MG63 (cell line): ENCODE measurements at places on chromosomes 7 and 10. TPM values are rescaled to one million over a fixed set of nuclear protein-coding genes. Genes with fewer than 3 reads are reported as not detected.

LIPM gene
- not detected in 2 replicates for total RNA-seq

RNF133 gene
- not detected in 2 replicates for total RNA-seq

MOGAT3 gene
- total RNA-seq: not detected in 2 replicates

CPN1 gene
- total RNA-seq: not detected in 2 replicates

ENTPD1 gene
- total RNA-seq: not detected in 2 replicates

OR2A1 gene
- not detected in 2 replicates for total RNA-seq

SLC13A1 gene
- not detected in 2 replicates for total RNA-seq

SPDYE16 gene
- total RNA-seq: not detected in 2 replicates

VIPR2 gene
- total RNA-seq: not detected in 2 replicates

DNA sequence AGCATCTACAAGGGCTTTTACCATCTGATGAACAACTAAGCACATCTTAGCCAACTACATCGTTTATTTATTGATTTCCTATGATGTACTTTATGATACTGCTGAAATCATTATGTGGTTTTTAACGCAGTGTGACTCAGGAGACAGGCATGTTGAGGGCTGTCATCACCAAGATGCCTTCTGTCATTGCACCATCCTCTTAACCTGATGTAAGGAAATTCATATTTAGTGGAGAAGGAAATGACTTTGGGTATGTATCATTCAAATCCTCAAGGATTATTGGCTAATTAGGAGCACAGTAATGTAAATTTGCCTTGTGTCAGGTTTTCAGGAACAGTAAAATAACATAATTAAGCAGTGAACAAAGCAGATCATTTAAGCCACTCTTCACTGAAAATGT, 138.5 kb upstream of the MGMT start:
- peak; percentile 8 for DNase-seq

DNA sequence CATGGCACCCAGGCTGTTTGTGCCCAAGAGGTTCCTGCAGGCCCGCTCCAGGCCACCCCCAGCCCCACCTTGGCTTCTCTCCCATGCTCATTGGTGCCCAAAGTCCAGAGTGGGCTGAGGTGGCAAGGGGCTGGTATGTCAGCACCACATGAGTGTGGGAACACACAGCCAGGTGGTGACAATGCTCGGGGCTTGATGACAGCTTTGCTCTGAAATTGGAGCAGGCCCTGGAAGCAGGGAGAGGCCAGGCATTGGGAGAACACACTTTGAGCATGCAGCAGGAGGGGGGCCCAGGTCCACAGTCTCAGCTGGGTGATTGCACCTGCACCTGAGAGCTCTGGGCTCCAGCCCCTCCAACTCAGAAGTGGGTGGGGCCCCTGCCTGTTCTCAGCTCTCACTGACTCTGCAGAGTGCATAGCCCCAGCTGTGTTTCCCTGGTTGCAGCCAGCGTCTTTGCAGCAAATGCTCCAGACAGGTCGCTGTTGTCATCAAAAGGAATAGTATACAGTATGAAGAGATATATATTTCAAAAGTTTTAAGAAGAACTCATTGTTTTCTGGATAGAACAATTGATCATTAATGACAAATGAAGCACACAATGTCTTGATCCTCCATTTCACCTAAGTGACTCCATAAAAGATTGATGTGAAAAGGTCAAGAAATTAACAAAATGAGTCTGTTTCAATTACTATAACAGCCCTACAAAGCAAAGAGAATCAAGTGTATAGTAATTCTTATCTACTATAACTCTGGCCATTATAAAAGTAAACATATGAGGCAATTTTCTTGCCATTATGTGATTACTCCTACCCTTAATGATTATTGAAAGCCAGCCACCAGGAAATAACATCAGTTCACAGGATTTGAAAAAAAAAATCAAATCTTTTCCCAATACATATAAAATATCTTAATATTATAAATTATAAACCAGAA, 848.1 kb downstream of the PCDH15 start:
- no peak for DNase-seq

DNA sequence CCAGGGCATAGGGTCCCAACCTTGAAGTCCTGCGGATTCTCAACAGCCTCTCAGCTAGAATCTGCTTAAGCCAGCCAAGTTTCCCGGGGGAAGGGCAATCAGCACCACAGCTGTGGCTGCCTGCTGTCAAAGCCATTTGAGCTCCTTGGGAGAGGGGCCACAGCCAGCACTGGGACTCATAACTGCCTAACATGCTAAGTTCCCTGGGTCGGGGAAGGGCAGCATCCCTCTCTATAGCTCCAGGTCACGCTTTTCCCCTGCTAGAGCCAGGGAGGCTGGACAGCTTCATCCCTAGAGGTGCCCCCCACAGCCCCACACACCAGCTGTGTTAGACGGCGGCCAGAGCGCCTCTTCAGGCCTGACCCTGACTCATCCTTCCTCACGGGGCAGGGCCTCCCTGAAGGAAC, 49.6 kb upstream of the PDE1C start:
- DNase-seq: no peak

GRCh38 chr7:13602036-13602435, 387.4 kb downstream of the ETV1 start:
- DNase-seq: no peak

DNA sequence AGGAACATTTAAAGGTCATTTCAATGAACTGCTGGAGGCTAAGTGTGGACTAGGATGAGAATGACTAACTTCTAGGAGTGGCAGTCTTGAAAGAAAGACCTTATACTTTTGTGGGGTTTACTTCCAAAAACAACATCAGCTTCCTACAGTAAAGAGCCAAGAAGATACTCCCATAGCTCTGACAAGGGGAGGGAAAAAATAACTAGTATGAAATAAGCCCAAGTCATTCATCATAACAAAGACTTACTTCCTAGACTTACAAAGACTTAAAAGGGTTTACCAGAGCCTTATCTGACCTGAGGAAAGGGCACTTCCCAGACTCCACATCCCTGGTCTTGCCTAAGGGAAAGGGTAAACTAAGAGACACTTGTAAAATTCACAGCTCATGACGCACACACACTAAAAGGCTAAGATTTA, 31.7 kb downstream of the ARHGAP12 start:
- no peak for DNase-seq

DNA sequence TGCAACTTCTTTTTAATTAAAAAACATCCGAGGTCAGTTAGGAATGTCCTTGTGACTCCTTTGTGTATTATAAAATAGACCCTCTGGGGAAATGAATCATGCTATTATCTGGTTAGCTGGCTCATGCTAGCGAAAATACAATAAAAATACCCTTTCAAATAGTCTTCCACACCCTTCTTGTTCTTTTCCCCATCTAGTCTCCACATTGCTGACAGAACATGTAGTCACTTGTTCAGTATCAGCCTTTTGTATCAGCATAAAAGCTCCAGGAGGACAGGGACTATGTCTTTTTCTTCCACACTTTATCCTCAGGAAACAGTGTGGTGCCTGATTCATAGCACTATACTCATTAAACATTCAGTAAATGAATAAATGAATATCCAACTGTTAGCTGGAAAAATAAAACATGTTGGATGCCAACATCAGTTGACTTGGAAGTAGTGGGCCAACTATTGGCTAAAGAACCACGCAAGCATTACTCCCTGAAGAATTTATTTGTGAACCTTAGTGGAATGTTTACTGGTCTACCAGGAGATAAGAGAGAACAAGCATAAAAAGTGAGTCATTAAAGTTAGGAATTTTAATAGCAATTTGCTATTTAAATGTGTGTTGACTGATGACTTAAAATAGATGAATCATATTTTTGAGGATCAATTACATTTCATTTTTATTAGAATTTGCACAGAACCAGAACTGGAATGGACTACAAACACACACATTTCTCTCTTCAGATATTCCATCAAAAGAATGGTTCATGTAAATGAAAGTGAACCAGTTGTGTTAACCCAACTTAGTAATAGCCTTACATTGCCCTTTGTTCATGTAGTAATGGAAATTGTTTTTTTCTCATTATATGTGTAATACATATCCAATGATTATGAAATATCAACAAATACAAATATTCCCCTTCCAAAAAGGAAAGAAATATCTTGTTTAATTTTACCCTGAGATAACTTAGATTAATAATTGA, 129.6 kb downstream of the DKK1 start:
- peak; percentile 22 for DNase-seq

- DNase-seq: no peak
These were observed 26.9 kb downstream of the ENKUR start for GRCh38 chr10:24988831-24989640.

- DNase-seq: peak; percentile 36
These were observed 642.1 kb downstream of the LRMDA start for GRCh38 chr10:76073524-76073923.

DNA sequence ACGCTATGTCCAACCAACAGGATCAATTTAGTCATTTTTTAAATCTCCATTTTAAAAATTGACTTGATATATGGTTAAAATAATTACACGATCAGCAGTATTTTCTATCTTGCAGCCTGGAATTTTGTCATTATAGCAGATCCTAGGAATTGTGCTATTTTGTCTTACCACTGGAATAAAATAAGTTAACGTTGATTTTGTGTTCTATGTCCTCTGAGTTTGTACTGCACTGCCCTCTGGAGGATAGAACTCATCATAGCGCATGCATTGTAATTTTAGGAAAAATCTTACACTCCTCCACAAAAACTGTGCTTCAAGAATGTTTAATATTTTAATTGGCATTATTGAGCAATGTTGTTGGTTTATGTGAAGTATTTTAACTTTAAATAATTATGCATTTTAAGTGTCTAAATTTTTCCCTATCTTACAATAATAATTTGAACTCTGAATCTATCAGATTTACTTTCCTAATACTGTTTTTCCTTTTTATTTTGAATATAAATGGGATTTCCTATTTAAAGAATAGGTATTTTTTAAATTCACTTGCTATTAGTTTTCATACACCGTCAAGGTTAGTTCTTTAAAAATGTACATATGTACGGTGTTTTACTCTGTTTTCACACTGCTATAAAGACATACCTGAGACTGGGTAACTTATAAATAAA, 220.1 kb downstream of the PPP1R3A start:
- no peak for DNase-seq

DNA sequence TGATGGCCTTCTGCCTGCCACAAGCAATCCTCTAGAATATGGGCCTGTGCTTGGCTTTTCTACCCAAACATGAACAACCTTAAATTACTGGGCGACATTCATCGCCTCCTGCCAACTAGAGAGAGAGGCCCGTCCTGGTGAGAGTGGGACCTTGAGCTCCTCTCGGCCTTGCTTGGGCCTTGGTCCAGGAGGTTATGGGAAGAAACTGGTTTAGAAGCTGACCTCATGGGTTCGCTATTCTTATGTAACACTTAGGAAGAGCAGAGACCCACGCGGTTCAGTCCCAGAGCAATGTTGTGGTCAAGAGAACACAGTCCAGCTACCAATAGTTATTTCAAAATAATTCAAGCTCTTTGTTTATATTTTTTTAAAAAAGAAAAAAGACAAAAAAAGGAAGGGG, 176.3 kb upstream of the ZNF32 start:
- DNase-seq: peak; percentile 85

GRCh38 chr10:60186315-60187071, 203.2 kb downstream of the ANK3 start:
- DNase-seq: peak; percentile 52

DNA sequence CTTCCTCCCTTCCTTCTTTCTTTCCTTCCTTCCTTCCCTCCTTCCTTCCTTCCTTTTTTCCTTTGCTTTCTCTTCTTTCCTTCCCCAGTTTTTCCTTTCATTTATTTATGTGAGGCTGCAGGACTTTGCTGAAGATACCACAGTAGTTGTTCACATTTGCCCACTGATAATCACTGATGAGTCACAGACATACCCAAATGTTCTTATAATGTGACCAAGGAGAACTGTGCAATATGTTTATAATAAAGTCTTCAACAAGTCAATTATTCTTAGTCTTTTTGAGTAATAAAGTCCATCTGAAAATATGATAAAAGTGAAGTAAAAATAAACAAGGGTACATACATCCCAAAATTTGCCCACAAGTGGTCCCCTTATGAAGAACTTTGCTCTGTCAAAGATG, 159.7 kb downstream of the GNAI1 start:
- DNase-seq: no peak

DNA sequence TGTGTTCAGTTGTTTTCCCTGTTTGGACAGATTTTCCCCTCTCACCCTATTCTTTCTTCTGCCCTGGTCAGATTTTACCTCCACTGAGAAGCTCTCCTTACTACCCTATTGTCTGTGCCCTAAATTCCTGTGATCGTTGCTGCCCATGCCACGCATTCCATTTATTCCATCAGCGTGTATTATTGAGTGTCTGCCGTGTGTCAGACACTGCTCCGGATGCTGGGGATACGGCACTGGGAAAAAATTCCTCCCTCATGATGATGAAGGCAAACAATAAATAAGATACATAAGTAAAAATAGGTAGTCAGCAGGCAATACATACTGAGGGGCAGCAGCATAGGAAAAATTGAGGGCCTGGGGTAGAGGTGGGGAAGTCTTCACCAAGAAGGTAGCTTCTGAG, 86.8 kb downstream of the FANK1 start:
- no peak for DNase-seq

DNA sequence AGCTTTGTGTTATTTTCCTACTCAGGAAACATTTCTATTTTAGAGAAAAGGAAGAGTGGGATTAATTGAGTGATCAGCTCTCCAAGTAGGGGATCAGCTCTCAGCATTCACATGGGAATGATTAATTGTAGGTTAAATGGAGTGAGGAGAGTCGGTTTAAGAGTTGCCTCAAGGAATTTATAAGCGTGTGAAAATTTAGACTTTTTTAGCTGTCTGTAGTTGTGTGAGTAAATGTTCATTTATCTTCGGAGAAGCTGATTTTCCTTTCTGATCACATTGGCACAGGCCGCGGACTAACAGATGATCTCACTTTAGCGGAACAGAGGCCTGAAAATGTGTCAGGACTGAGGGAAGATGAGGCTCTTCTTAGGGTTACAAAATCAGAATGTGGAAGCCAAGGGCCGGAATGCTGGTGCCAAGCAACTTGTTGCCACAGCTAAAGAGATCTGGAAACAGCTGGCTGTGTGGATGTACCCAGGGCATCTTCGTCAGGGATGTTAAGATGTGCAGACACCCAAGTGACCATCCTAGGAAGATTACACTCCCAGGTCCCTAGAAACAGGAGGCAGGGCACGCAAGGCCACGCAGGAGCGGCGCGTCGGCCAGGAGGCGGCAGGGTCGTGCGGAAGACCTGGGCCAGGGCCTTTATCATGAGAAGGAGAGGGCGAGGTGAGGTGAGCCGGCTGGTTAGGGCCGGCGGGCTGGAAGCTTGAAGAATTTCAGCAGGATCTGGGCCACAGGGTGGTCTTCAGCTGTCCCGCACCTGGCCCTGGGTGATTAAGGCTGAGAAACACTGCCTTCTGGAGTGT, 35.1 kb upstream of the TTYH3 start:
- DNase-seq: no peak

DNA sequence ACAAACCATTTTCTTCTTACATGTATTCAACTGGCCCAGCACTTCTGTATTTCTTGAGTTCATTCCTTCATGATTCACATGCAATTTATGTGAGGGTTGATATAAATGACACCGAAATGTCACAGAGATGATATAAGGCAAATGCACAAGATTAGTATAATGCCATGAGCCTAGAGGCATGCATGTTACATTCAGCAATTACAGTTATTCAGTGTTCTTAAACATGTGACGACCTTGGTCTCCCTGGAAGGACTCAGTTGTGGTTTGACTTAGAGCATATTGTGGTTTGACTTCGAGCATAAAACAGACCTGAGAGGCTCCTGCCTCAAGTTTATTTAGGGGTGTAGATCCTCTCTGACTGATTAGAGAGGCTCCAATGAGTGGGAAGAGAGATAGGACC, 752.1 kb upstream of the POM121L12 start:
- no peak for DNase-seq
